ENCODE measurements at places on chromosomes 3 and 15.

DNA sequence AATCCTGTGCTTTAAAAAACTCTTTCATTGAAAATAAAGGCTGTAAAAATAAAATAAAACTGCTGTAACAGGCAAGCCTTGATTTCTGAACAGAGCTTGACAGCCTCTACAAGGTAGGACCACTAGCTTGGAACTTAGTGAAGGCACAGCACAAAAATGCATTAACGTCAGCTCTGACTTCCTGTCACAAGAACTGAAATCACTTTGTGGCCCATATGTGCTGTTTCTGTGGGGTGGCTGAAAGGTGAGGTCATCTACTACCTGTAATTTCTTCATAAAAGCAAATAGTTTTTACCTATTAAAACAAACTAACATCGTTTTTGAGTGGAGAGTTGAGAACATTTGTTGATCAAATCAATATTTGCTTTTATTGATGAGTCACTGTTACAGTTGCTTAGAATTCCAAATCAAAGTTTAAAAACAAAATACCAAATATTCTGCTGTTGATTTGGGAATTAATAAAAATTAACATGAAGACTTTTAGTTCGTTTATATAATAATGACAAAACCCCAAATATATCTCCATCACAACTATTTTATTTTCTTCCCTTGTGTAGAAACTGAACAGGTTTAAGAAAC lies 1034.1 kb downstream of the MCTP2 start:
- no peak for DNase-seq

DNA sequence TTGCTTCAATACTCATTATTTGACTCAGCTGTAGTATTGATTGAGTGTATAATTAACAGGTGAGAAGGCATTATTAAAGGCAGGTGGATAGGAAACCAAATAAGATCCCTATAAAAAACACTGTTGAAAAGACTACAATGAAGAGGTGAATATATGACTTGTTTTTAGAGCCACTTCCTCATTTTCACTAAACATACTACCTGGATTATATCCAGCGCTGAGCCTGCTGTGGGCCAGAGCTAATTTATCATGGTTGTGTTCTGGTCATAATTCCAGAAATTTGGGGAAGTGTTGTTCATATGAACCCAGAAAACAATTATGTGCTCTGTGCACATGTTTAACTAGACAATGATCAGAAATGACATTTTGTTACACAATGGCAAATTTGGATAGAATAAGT lies 235.3 kb upstream of the MME start:
- DNase-seq, result no peak

DNA sequence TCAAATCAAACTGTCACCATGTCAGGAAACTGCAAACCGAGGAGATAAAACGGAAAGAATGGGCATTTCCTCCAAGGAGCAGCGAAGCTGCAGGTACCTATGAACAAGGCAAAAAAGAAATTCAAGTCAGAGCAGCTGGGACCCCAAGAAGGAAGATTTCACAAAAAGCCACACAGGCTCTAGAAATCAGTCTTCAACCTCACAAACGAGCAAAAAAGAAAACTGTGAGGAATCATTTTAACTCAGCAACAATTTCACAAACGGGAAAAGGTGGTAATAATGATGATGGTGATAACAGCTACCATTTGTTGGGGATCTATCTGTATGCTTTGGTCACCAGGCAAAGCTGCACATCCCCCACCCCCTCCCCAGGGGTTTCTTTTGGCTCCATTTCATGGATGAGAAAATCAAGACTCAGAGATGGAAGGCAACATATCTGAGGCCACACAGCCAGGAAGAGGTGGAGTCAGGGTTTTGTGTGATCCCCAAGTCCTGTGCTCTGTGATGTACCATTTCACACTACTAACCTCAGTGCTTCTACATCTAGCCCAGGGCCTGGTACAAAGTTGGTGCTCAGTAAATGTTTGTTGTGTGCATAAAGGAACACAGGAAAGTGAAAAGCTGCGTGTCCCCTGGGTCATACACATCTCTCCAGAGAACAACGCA lies 109.9 kb downstream of the IQSEC1 start:
- DNase-seq, result peak; percentile 22

DNA sequence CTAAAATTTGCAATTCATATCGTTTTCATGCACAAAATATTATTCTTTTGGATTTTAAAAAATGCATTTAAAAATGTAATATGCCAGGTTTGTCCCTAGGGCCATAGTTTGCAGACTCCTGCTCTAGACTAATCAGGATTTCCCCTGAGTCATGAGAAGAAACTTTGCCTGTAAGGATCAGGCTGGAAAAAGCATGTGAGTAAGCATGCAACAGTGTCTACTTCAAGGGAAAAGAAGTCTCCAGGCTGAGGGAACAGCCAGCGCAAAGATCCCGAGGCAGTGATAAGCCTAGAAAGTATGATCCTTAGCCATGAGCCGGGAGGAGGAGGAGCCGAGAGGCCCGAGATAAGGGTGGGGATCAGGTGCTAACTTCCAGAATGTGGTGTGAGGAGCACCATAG lies 382.8 kb upstream of the CFAP20DC start:
- no peak for DNase-seq

DNA sequence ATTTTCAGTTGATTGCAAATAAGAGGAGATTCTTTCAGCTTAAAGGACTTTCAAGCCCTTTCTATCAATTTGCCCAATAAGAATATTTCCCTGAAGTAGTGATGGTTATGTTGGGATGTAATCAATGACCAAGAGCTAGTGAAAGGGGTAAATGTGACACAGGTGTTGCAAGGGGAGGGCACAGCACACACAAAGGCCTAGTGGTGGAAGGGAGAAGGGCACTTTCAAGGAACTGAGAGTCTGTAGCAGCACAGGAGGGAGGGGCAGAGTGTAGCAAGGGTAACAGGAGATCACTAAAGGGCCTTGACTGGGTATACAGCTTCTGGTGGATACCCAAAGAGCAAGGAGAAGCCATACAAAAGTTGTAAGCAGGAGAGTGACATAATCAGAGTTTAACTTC lies 217.8 kb upstream of the ARHGEF26 start:
- DNase-seq, result no peak

GRCh38 chr3:101954936-101955335 lies 105.6 kb downstream of the NFKBIZ start:
- DNase-seq, result no peak

- no peak for DNase-seq
Observed at GRCh38 chr3:150870406-150870805, 34.8 kb downstream of the MINDY4B start.

GRCh38 chr15:54519577-54519976 lies 541.3 kb downstream of the UNC13C start:
- no peak for DNase-seq

DNA sequence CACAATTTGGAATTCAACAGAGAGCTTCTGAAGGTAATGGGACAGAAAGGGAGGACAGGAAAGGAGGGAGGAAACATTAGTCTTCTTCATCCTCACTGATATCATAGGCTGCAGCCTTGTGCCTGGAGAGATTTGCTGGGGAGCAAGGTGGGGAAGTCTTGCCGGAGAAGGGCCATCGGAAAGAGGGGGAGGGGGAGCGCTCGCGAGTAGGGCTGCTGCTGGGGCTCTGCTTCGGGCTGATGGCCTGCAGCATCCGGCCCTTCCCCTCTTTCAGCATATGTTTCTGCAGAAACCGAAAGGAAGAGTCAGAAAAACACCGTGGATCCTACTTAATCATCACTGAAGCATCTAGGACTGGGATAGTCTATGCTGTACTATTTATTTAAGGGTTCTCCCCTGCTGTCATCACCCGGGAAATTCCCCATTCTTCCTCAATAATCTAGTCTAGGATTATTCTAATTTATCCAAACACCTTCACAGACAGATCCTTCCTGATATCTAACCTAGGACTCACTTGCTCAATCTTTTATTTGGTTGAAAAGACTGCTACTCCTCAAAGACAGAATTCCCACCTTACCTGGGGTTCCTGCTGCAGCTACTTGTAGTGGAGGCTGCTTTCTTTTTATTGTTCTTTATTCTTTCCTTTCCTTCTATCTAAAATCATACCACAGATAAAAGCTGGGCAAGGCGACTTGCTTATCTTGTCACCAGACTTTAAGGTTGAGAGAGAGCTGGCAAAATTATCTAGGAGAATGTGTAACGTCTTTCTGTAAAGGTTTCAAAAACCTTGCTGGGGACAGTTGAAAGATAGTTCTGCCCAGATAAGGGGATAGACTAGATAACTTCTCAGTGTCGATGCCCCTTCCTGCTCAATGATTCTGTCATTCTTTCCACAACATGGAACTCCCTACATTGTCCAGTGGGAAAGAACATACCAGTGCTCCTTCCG lies 22.6 kb downstream of the SLC51A start:
- no peak for DNase-seq

GRCh38 chr15:61654002-61654740 lies 406.1 kb downstream of the VPS13C start:
- DNase-seq, result no peak

DNA sequence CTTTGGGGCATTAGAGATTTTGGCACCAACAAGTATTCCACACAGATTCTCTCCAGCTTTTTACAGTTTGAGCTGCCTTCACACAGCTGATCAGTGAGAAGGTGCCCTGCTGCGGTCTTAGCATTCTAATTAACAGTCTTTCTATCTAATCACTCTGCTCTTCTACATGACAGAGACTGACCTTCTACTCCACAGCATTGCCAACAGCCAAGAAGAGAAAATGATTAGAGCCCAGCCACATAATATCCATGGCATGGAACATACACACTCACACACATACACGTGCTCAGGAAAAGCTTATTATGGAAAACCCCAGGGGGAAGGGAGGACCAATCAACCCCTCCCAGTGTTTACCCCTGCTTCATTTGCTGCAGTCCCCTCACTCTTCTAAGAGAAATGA lies 76.1 kb upstream of the PPP2R3A start:
- DNase-seq, result no peak

GRCh38 chr3:138381950-138382715 lies 33.8 kb downstream of the MRAS start:
- DNase-seq, result no peak

GRCh38 chr3:120648290-120648689 lies 33.7 kb downstream of the HGD start:
- no peak for DNase-seq

GRCh38 chr3:127183931-127184869 lies 8.7 kb upstream of the PRR23E start:
- no peak for DNase-seq

DNA sequence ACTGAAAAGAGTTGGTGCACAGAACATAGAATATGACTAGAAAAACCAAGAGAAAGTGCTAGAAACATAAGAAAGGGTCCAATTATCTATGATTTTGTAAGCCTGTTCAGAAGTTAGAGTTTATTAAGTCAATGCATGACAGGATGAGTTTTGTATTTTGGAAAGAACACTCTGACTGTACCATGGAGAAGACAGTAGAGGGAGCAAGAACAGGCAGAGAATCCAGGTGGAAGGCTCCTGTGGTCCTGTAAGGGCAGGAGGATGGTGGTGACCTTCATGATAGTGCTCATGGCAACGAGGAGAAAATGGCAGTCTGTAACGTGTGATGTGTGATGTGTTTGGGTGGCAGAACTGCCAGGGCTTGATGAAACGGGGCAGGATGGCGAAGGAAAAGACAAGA lies 249.1 kb downstream of the CTNNB1 start:
- DNase-seq, result no peak

DNA sequence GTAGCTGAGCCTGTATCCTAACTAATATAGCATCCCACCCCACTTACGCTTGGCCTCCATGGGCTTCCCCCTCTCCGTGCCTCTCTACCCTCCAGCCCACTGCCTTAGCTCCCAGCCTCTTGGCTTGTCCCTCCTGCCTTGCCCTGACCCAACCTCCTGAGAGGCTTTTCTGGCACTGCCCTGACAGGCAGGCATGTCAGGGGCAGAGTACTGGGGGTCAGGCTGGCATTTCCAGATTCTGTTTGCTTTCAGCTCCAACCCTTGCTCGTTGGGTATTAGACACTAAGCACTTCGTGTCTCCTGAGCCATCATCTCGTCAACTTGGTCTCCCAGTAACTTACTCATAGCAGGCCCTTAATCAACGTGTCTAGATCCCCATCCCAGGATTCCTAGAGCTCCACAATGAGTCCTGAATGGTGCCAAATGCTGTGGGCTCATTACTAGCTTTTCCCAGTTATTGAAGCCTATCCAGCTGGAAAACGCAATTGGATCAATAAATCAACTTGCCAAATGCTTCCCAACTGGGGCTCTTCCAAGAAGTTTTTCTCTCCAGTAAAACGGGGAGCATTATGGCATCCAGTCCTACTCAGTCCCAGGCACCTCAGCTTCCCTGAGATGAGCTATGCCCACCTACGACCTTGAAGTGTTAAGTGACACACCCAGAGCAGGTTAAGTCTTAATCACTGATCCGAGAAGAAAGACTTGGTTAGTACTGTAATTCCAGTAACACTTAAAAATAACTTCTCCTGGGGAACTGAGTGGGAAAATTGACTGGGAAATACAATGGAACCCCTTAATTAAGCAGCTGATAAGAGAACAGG lies 78.5 kb upstream of the DLG1 start:
- DNase-seq, result no peak

- no peak for DNase-seq
Observed at GRCh38 chr15:54620916-54621315, 575.8 kb downstream of the RSL24D1 start.

DNA sequence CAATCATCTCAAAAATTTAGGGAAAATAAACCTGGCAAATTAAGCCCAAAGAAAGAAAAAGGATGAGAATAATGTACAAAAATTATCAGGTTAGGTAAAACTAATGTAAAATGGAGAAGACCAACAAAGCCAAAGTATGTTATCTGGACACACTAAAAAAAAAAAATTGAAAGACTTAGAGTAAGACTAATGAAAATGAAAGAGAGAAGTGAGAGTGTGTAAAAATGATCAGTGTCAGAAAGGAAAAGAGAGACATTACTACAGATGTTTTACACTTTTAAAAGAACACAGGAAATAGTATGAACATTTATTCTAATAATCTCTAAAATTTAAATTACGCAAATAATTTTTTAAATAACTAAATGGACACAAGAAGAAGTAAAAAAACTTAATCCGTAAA lies 573.3 kb upstream of the NR2F2 start:
- DNase-seq, result no peak

GRCh38 chr15:75109736-75110130 lies 86.3 kb downstream of the PPCDC start:
- DNase-seq, result no peak
